ENCODE measurements at places on chromosomes 11 and 22. TPM values are rescaled to one million over a fixed set of nuclear protein-coding genes. Genes with fewer than 3 reads are reported as not detected.

GRCh38 chr11:45157247-45158209 lies 11.1 kb downstream of the PRDM11 start:
- no peak for DNase-seq
- no peak overlapping the region for H3K4me3 ChIP-seq
- H3K4me1 ChIP-seq: peaks cover 61% of the 10 kb centered on the region
- H3K27me3 ChIP-seq: no peaks in the 10 kb centered on the region
- H3K36me3 ChIP-seq: no peaks in the 10 kb centered on the region

GRCh38 chr11:10247011-10247410 lies 47.0 kb downstream of the SBF2 start:
- H3K36me3 ChIP-seq: peaks cover 1% of the 10 kb centered on the region
- peak overlapping the region; percentile 59 for H3K27ac ChIP-seq
- DNase-seq: no peak
- H3K27me3 ChIP-seq: no peaks in the 10 kb centered on the region
- H3K4me3 ChIP-seq: no peak overlapping the region
- H3K4me1 ChIP-seq: peaks cover 36% of the 10 kb centered on the region

GRCh38 chr22:48378673-48379072 lies 1449.0 kb downstream of the BRD1 start:
- H3K4me3 ChIP-seq: no peak overlapping the region
- H3K4me1 ChIP-seq: no peaks in the 10 kb centered on the region
- H3K27ac ChIP-seq: no peak overlapping the region
- peak; percentile 76 for DNase-seq

DNA sequence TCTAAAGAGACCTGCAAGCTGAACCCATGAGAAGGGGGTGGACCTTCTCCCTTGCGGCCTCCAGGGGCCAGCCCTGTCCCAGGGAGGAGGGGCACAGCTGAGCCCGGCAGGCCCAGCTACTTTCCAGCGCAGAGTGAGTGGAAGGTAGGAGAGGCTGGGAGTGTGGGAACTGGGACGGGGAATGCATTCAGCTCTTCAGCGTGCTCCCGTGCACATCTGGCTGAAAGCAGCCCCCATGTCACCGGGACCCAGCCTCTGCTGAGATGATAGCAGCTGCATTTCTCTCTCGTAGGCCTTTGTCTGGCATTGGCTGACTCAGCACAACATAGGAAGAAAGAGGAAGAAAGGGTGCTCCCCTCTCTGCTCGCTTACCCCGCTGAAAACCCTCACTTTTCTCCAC lies 951.5 kb downstream of the TBC1D22A start:
- no peaks in the 10 kb centered on the region for H3K4me1 ChIP-seq
- H3K4me3 ChIP-seq: no peak overlapping the region
- peaks cover 10% of the 10 kb centered on the region for H3K27me3 ChIP-seq

DNA sequence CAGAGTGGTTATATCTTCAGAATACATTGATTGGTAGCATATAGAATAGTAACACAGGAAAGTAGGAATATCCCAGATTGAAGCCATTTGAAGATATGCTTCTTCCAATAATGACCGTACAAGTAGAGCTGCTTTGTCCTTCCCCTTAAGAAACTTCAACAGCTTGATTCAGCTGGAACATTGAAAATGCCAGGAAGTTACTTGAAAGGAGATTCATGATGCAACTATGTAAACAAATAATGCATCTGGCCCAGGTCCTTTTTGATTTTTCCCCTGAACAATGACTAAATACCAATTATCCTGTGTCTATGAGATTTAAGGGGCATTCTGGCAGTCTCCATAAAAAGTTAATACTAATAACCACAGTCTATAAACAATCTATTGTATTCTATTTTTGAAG lies 3.0 kb downstream of the DKK3 start:
- no peak for DNase-seq
- H3K27me3 ChIP-seq: no peaks in the 10 kb centered on the region
- peaks cover 13% of the 10 kb centered on the region for H3K36me3 ChIP-seq
- H3K4me3 ChIP-seq: no peak overlapping the region
- H3K4me1 ChIP-seq: peaks cover 55% of the 10 kb centered on the region

- no peak for DNase-seq
- H3K4me1 ChIP-seq: peaks cover 5% of the 10 kb centered on the region
- no peaks in the 10 kb centered on the region for H3K27me3 ChIP-seq
- no peak overlapping the region for H3K4me3 ChIP-seq
- H3K36me3 ChIP-seq: peaks cover 13% of the 10 kb centered on the region
Observed at GRCh38 chr22:37026325-37026724, 6.8 kb downstream of the MPST start.

ZMAT5 gene
- total RNA-seq: 18.1 TPM

CSNK1E gene
- 126 TPM for total RNA-seq

IGLL1 gene
- not detected for total RNA-seq

DNA sequence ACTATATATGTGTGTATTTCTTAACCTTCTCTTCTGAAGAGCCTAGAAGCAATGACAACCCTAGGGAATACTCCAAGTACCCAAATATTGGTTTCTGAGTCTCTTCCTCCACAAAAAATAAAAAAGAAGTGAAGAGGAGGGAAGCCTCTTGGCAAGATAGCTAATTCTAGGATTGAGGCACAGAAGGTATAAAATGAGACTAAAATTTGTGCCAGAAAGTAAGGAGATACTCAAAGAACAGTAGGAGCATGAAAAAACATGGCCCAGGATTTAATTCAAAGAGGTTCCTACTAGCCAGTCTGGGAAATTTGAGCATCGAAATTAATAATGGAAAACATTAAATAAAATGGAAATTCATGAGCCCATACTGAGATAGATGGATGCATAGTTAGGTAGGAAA lies 112.1 kb downstream of the PAX6 start:
- no peak for DNase-seq
- no peak overlapping the region for H3K27ac ChIP-seq
- no peaks in the 10 kb centered on the region for H3K27me3 ChIP-seq
- H3K4me1 ChIP-seq: no peaks in the 10 kb centered on the region
- no peaks in the 10 kb centered on the region for H3K36me3 ChIP-seq

DNA sequence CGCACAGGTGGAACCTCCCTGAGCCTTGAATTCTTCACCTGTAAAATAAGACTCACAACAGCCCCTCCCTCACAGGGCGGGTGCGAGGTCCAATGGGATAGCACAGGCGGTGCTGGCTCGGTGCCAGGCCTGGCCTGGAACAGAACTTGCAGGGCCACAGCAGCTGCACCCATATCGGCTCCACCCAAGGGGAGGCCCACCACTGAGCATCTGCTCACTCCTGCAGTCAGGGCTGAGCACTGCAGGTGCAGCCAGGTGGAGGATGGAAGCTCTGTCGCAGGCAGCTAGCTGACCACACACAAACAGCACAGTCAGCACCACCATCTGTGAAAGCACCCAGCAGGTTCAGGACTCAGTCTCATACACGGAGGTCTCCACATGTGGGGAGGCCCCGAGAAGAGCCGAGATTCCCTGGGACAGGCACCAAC lies 19.6 kb downstream of the VPS37C start:
- no peak overlapping the region for H3K27ac ChIP-seq
- peaks cover 28% of the 10 kb centered on the region for H3K4me1 ChIP-seq
- H3K36me3 ChIP-seq: peaks cover 7% of the 10 kb centered on the region

DNA sequence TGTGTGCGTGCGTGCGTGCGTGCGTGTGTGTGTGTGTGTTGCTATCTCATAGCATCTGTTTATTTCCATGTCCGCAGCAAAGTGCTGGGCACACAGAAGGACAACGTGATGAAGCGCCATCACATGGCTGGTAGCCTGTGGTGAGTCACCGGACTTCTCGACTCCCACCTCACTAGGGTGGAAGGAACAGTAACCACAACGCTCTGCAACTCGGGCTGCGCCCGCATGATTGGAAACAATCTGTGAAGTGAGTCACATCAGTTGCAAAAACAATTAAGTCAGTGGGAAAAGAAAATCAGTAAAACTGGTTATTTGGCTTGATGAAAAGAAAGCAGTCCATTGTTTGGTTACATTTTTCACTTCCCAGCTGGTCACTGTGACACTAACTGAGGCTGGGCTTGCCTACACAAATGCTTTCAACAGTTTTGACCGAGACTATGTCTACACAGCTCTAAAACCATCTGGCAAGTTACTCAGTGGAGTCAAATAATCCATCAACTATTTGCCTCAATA lies 437.3 kb upstream of the CADM1 start:
- H3K4me3 ChIP-seq: no peak overlapping the region
- H3K27ac ChIP-seq: peak overlapping the region; percentile 87
- peaks cover 37% of the 10 kb centered on the region for H3K4me1 ChIP-seq
- DNase-seq: no peak
- peaks cover 10% of the 10 kb centered on the region for H3K27me3 ChIP-seq

DNA sequence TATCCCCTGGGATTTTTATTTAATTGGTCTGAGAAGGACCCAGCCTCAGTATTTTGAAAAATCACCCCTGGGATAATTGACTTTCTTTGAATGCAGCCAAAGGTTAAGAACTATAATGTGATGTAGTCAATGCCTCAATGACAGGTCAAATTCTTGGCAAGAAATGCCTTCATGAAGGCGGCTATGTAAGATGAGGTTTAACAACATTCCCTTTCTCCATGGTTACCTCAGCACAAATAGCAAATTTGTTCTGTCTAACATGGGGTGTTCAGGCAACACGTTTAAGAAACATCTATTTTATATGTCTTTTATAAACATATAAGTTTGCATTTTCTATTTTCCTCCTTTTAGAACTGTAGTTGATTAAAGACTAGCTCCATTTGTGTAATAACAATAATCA lies 5.3 kb downstream of the SLN start:
- DNase-seq: no peak
- peaks cover 17% of the 10 kb centered on the region for H3K27me3 ChIP-seq
- H3K27ac ChIP-seq: no peak overlapping the region
- H3K4me3 ChIP-seq: no peak overlapping the region

- H3K27ac ChIP-seq: no peak overlapping the region
- no peaks in the 10 kb centered on the region for H3K36me3 ChIP-seq
- H3K27me3 ChIP-seq: peaks cover 7% of the 10 kb centered on the region
- H3K4me3 ChIP-seq: no peak overlapping the region
- DNase-seq: no peak
Observed at GRCh38 chr11:15468466-15468865, 353.7 kb downstream of the INSC start.

DNA sequence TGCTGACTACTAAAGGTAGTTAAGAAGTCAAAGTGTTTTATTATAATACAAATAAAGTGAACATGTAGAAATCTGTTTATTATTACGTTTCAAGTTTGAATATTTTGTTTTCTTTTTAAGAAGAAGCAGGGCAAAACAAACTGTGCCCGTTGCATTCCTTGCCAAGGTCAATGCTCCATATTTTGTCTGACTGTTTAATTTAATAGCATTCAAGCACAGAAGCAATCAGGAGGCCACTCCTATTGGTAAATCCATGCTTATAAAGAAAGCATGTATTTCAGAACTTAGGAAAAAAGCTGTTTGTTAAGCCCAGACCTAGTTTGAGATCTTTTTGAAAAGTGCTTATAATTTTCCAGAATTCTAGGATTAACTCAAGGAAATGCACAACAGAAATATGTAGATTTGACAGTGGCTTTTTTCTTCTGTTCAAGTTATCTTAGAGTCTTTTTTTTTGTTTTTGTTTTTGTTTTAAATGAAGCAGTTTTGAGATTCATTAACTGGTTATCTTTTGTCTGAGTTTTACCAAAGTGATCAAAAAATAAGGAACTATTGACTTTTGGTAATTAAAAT lies 51.7 kb downstream of the ARHGAP42 start:
- no peaks in the 10 kb centered on the region for H3K36me3 ChIP-seq
- peak overlapping the region; percentile 90 for H3K27ac ChIP-seq
- H3K27me3 ChIP-seq: no peaks in the 10 kb centered on the region

DNA sequence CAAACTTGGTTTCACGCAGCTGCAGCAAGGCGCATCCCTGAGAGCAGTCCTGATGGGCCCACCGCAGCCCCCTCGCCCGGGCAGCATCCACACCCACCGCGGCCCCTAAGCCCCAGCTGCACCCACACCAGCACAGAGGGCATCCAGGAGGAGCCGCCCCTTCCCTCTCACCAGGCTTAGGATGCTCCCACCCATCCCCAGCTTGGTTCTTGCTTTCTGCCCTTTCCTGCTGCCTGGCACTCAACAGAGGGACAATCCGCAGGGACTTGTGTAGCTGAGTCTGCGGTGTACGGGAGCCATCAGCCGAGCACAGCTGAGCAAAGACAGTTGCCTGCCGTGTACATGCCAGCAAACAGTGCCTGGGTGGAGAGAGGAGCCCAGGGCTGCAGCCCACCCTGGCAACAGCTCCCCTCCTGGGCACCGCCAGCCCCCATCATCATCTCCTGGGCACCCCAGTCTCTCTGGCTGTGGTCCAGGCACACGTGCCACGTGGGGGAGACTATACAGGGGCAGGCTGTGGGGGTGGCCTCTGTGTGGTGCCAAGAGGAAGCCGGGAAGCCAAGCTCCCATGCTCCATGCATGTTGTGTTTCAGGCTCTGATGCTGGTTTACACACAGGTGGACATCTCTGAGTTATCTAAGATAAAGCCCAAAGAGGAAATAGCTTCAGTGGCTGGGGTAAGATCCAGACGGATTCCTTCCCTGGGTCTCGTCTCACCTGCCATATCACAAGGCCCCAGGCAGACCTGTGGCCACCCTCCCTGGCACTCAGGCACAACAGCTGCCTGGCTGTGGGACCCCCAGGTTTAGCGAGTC lies 36.0 kb upstream of the GNB1L start:
- no peak for DNase-seq
- H3K36me3 ChIP-seq: no peaks in the 10 kb centered on the region
- H3K27me3 ChIP-seq: no peaks in the 10 kb centered on the region
- H3K4me1 ChIP-seq: peaks cover 25% of the 10 kb centered on the region
- H3K27ac ChIP-seq: no peak overlapping the region

DNA sequence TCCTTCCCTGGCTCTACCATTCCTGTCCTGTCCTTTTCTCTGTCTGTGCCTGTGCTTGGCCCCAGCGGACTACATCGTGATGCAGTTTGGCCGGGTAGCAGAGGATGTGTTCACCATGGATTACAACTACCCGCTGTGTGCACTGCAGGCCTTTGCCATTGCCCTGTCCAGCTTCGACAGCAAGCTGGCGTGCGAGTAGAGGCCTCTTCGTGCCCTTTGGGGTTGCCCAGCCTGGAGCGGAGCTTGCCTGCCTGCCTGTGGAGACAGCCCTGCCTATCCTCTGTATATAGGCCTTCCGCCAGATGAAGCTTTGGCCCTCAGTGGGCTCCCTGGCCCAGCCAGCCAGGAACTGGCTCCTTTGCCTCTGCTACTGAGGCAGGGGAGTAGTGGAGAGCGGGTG lies 20.4 kb downstream of the TUB start:
- H3K4me1 ChIP-seq: peaks cover 7% of the 10 kb centered on the region
- H3K36me3 ChIP-seq: peaks cover 15% of the 10 kb centered on the region
- H3K27me3 ChIP-seq: no peaks in the 10 kb centered on the region
- no peak overlapping the region for H3K4me3 ChIP-seq

DNA sequence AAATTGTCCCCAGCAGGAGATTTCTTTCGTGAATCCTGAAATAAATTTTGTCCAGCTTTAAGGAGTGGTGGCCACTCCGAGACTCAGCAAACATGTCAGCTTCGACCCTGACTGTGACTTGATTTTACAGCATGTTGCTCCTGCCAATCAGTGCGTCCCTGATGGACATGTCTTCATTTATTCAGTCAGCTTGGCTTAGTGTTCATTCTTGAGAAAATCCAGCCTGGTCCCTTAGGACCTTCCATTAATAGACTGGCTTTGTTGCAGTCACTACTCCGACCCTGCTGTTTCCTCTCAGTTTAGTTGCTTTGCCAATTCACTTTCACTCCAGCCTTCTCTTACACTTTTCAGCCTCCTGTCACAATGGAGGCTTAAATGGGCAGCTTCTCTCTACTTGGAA lies 30.5 kb downstream of the TMPRSS5 start:
- peaks cover 15% of the 10 kb centered on the region for H3K27me3 ChIP-seq
- H3K36me3 ChIP-seq: no peaks in the 10 kb centered on the region
- peaks cover 33% of the 10 kb centered on the region for H3K4me1 ChIP-seq
- no peak overlapping the region for H3K4me3 ChIP-seq

Data from chondrocyte (in vitro differentiated cells).